Peyer's patch (tissue), 4 donors: ENCODE measurements at places on chromosomes 3 and 15. TPM values are rescaled to one million over a fixed set of nuclear protein-coding genes. Genes with fewer than 3 reads are reported as not detected.

- no peak for DNase-seq
- peaks cover 4% of the 10 kb centered on the region for H3K4me1 ChIP-seq
- H3K36me3 ChIP-seq = no peaks in the 10 kb centered on the region
- no peak overlapping the region for H3K27ac ChIP-seq
- peak overlapping the region; percentile 91 for H3K4me3 ChIP-seq
- no peaks in the 10 kb centered on the region for H3K27me3 ChIP-seq
Measured at GRCh38 chr3:42601896-42602581, 1.6 kb downstream of the NKTR start.

GRCh38 chr3:149395107-149396089 is 17.9 kb upstream of the TM4SF1 start:
- H3K27ac ChIP-seq = no peak overlapping the region
- no peak for DNase-seq
- H3K27me3 ChIP-seq = no peaks in the 10 kb centered on the region
- no peak overlapping the region for H3K4me3 ChIP-seq

BLM gene
- 7.4 TPM for total RNA-seq

- H3K36me3 ChIP-seq = no peaks in the 10 kb centered on the region
- no peak overlapping the region for H3K27ac ChIP-seq
- no peak for DNase-seq
- H3K4me1 ChIP-seq = no peaks in the 10 kb centered on the region
Measured at GRCh38 chr15:26166429-26166828, 303.3 kb upstream of the ATP10A start.
